ENCODE measurements at places on chromosomes 3 and 15.

- DNase-seq = no peak
Measured at GRCh38 chr3:45154641-45155147, 8.5 kb upstream of the CDCP1 start.

- no peak for DNase-seq
Measured at GRCh38 chr3:86989611-86990010, 1.3 kb downstream of the VGLL3 start.

DNA sequence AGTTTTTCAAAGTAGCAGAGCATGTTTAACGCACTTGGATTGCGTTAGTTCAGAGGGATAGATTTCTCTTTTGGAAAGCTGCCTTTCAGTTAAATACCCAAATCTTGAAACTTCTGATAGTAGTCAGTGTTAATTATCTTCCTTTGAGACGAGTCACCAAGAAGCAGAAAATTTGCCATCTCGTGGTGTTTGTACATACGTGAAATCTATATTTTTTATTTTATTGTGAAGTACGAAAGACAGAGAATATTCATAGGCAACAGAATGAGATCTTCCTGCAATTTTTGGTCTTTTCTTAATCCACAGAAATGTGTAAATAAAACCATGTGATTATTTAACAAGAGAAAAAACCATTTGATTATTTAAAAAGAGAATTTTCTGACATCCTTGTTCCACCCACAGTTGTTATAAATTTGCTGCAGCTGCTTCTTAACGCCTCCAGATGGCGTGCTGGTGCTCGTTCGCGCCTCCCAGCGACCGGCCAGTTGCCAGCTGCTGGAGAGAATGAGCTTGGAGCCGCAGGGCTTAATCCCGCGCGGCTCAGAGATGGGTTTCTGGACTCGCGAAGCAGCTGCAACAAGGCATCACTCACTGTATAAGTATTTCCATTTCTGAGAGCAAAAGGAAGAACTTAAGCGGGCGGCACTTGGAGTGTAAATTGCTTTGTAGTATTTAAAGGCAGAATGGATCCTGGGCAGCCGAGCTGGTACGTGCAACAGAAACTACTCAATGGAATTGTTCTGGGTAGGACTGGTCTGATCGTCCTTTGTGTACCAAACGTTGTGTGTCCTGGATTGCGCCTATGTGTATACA lies 10.5 kb upstream of the SLITRK3 start:
- DNase-seq = no peak

GRCh38 chr3:105606016-105606415 lies 239.3 kb downstream of the ALCAM start:
- no peak for DNase-seq

- no peak for DNase-seq
Measured at GRCh38 chr3:8555113-8555661, 53.6 kb downstream of the LMCD1 start.

DNA sequence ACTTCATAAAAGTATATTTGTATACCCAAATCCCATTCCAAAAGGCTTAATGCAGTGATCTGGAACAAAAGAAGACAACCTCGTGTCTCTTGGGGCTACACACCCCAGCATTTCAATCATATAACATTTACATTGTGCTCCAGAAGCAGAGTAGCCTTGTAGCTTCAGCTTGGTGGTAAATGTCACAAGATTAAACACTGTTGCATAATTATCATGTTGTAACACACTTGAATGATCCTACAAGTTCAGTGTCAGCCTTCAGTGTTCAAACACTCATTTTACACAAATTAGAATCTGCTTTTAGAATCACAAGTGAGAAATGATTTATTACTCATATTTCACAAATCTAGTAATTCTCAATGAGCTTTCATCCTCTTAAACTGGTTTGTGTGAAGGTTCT lies 122.6 kb downstream of the CNTN3 start:
- no peak for DNase-seq

GRCh38 chr3:4432259-4432658 lies 34.8 kb downstream of the SUMF1 start:
- no peak for DNase-seq

DNA sequence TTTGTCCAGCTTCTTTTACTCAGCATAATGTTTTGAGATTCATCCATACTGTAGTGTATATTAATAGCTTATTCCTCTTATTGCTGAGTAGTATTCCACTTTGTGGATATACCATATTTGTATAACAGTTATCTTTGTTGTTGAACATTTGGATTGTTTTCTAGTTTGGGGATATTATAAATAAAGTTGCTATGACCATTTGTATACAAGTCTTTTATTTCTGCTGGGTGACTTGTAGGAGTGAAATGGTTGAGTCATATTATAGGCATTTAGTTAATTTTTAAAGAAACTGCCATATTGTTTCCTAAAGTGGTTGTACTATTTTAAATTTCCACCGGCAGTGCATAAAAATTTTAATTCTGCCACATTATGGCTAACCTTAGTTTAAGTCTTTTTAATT lies 53.4 kb downstream of the RPL39L start:
- no peak for DNase-seq

DNA sequence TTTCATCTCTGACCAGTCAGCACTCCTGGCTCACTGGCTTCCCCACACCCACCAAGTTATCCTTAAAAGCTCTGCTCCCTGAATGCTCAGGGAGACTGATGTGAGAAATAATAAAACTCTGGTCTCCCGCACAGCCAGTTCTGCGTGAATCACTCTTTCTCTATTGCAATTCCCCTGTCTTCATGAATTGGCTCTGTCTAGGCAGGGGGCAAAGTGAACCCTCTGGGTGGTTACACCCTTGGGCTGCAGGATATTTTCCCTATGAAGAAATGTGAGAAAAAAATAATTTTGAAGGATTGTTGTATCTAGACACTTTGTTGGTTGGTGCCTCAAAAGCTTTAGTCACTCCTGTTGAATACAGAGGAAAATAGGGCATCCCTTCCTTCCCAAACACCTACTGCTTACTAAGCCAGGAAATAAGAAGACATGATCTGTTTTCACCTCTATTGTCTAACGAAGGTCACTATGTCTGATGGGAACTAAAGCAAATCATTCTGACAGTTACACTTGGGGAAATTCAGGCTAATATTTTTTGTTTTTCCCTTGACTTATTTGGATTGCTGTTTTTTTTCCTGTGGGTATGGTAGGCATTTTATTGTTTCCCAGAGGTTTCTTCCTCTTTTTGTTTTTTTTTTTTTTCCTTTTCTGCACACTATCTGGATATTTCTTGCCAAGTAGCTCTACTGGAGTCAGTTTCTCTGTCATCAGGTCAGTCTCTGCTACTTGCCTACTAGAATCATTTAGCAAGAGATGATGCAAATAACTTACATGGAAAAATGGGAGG lies 15.3 kb upstream of the TNFSF10 start:
- no peak for DNase-seq

- DNase-seq = no peak
Measured at GRCh38 chr15:67415181-67415580, 105.8 kb upstream of the C15orf61 start.
